ENCODE measurements at places on chromosomes 4 and X.

DNA sequence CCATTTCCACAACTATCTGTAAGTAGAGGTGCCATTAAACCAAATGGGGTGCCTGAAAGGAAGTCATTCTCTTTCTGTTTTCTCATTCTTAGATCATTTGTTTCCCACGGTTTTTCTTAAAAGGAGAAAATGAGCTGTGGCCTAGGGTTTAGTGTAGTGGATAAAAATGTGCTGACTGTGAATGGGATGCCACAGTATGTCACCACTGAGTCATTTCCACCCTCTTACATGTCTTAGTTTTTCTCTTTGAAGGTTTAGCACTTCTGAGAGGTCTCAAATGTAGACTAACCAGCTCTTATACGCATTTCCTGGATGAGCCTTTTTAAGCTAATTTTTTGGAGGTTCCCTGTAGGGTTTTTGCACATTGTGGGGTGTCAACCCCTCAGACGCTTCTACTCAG lies 244.5 kb upstream of the SPANXN1 start:
- no peak for DNase-seq

DNA sequence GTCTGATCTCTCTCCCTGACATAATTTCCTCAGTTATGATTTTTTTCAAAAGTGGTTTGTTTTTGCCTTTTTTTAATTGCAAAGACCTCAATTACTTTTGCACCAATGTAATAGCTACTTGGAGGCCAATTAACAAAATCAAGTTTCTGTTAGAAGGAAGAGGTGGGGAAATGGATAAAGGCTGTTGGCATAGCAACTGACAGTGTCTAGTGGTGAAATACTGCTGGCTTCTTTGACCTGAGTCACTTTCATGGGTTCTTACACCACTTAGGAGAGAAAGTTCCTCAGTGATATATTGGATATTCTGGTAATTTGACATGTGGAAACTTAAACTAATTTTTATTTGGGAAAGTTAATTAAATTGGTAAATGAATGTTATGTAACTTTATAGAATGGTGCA lies 26.5 kb upstream of the ATP8A1 start:
- no peak for DNase-seq

DNA sequence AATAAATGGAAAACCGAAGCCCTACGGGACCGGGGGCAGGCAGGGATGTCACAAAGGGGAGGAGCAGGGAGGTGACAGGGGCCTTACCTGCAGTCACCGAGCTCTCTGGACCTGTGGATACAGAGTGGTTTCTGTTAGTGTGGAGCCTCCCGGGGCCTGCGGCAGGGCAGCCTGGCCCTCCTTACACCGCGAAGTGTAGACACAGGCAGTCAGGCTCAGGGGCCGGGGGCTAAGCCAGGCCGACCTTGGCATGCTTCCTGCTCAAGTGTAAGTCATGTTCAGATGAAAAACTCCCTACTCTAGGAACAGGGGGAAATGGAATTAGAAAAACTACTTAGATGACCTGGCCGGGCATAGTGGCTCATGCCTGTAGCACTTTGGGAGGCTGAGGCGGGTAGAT lies 4.3 kb downstream of the FAM3A start:
- no peak for DNase-seq

- no peak for DNase-seq
These were observed 157.4 kb downstream of the STIM2 start for GRCh38 chr4:27018076-27018475.

DNA sequence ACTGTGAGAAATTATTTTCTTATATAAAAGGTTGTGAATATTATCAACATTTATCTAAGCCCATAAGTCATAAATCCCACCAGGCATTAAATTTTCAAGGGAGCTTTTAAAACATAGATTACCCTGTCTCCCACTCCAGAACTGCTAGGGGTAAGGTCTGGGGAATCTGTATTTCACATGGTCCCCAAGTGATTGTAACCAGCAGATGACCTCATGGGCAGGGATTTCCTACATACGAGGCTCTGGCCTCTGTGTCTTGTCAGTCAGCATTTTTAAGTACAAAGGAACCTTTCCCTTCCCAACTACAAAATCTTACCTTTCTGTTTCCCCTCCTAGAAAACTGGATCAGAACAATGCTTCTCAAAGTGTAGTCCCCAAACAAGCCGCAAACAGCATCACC lies 188.6 kb downstream of the TSPAN5 start:
- DNase-seq: no peak

All from pancreas (tissue), 10 donors.